ENCODE measurements at places on chromosomes 1 and 21.

DNA sequence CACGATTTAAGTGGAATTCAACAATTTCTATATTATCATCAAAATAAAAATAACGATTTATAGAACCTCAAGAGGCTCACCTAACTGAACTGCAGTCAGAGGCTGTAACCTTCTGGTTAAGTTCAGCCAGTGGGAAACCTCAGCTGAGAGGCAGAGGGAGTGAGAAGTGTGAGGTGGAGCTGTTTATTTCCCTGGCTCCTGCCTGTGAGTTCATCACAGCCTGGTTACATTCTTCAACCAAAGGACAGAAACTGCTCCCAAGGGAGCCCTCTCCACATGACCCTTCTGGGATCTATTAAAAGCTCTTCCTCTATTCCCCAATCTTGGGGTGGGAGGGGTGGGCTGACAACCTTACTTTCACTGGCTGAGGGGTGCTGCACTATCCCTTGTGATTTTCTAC is 22.2 kb downstream of the DYNLT5 start:
- no peak for DNase-seq

GRCh38 chr1:221637641-221638041 is 104.2 kb downstream of the DUSP10 start:
- DNase-seq = no peak

DNA sequence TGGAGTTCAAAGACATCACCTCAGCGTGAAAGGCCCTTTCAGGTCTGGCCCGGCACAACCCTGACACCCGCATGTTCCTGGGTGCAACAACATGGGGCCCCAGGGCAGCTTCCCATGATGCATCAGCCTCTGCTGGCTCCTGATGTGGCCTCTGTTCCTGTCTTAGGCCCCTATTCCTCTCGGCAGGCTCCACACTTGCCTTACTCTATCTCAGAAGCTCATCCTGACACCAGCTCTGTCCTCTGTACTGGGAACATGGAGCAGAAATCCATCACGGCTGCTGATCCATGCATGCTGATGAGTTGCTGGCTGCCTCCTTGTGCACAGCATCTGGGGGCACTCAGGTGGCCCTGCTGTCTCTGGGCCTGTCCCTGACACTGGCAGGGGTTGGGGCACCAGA is 74.6 kb downstream of the ADARB1 start:
- DNase-seq = no peak

- no peak for DNase-seq
Observed at GRCh38 chr1:108780937-108781574, 34.6 kb downstream of the STXBP3 start.

- DNase-seq = no peak
Observed at GRCh38 chr1:93689521-93690223, 8.0 kb upstream of the BCAR3 start.

GRCh38 chr1:36542962-36543515 is 60.3 kb upstream of the CSF3R start:
- peak; percentile 28 for DNase-seq

GRCh38 chr1:14738235-14738634 is 139.8 kb downstream of the KAZN start:
- DNase-seq = no peak

Data from tibial artery (tissue), 4 donors.